ENCODE measurements at places on chromosomes 12 and 14. TPM values are rescaled to one million over a fixed set of nuclear protein-coding genes. Genes with fewer than 3 reads are reported as not detected.

GRCh38 chr14:75969126-75969525 is 12.7 kb downstream of the TGFB3 start:
- H3K4me3 ChIP-seq: no peak overlapping the region
- no peaks in the 10 kb centered on the region for H3K36me3 ChIP-seq
- no peak overlapping the region for H3K27ac ChIP-seq
- DNase-seq: no peak
- peaks cover 2% of the 10 kb centered on the region for H3K4me1 ChIP-seq

- H3K36me3 ChIP-seq: no peaks in the 10 kb centered on the region
- H3K27ac ChIP-seq: no peak overlapping the region
- H3K4me1 ChIP-seq: peaks cover 6% of the 10 kb centered on the region
- no peaks in the 10 kb centered on the region for H3K27me3 ChIP-seq
These were observed 278.5 kb downstream of the PRKD1 start for GRCh38 chr14:29649170-29649569.

DNA sequence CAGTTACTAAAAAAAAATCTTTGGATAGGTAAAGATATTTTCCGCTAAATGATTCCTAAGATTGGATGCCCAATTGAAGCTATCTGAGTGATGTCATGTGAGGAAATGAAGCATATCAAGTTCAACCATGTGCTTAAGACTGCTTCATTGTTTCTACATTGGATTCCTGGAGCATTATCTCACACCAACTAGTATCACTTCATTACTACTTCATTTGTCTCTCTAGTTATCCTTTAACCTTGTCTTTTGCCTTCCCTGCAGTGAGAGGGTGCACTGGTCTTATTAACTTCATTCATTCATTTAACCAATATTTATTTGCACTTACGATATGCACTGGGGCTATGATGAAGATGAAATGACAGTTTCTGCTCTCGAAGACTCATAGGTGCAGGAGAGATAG is 198.1 kb downstream of the SLC38A4 start:
- H3K4me1 ChIP-seq: no peaks in the 10 kb centered on the region
- no peak overlapping the region for H3K4me3 ChIP-seq
- H3K27ac ChIP-seq: no peak overlapping the region
- H3K36me3 ChIP-seq: no peaks in the 10 kb centered on the region
- H3K27me3 ChIP-seq: no peaks in the 10 kb centered on the region

DNA sequence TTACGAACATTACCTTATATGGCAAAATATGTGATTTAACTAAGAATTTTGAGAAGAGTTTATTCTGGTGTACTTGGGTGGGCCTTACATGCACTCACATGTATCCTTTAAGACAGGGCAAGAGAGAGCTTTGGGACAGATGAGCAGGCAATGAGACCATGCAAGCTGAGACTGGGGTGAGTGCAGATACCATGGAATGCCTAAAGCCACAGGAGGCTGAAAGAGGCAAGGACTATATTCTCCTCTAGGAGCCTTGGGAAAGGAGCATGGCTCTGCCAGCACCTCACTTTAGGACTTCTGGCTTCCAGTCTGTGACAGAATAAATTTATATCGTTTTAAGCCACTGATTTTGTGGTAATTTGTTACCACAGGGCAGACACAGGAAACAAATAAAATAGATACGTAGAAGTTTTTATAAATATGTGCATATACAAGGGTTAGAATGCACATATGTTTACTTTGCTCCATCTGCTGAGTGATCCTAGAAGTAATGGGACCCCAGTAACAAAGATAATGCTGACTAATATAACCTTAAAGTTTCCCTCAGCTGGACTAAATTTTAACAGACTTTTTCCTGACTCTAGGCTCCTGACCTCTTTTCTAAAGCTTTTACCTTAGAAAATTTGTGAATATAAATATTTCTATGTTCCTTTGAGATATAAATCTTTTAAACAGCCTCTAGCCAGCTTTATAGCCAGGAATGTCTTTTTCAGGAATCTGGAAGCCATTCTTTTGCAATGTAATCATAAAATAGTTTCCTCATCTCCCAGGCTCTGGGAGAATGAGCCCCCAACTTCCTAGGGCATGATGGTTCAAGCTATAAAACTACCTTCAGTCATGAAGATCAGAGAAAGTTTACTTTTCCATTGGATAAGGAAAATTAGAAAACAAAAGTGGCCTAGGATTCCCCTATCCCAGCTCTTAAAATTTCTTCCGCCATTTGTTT is 216.8 kb downstream of the PPFIA2 start:
- H3K27ac ChIP-seq: no peak overlapping the region
- no peak for DNase-seq
- H3K4me3 ChIP-seq: no peak overlapping the region
- H3K27me3 ChIP-seq: no peaks in the 10 kb centered on the region

DNA sequence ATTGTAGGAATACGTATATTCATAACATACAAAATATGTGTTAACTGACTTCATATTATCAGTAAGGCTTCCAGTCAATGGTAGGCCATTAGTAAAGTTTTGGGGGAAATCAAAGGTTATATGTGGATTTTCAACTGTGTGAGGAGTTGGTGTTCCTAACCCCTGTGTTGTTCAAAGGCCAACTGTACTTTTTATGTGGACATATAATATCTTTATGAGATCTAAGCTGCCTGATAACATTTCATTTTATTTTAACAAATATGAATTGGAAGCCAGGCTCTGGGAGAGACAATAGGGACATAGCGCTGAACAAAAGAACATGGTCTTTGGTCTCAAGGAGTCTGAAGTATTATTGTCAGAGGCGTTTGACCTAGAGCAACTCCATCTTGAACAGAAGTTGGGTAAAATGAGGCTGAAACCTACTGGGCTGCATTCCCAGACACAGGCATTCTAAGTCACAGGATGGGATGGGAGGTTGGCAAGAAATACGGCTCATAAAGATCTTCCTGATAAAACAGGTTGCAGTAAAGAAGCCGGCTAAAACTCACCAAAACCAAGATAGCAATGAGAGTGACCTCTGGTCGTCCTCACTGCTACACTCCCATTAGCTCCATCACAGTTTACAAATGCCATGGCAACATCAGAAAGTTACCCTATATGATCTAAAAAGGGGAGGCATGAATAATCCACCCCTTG is 147.2 kb downstream of the KSR2 start:
- no peaks in the 10 kb centered on the region for H3K36me3 ChIP-seq
- DNase-seq: no peak
- H3K27me3 ChIP-seq: no peaks in the 10 kb centered on the region
- H3K27ac ChIP-seq: no peak overlapping the region
- H3K4me3 ChIP-seq: no peak overlapping the region

DNA sequence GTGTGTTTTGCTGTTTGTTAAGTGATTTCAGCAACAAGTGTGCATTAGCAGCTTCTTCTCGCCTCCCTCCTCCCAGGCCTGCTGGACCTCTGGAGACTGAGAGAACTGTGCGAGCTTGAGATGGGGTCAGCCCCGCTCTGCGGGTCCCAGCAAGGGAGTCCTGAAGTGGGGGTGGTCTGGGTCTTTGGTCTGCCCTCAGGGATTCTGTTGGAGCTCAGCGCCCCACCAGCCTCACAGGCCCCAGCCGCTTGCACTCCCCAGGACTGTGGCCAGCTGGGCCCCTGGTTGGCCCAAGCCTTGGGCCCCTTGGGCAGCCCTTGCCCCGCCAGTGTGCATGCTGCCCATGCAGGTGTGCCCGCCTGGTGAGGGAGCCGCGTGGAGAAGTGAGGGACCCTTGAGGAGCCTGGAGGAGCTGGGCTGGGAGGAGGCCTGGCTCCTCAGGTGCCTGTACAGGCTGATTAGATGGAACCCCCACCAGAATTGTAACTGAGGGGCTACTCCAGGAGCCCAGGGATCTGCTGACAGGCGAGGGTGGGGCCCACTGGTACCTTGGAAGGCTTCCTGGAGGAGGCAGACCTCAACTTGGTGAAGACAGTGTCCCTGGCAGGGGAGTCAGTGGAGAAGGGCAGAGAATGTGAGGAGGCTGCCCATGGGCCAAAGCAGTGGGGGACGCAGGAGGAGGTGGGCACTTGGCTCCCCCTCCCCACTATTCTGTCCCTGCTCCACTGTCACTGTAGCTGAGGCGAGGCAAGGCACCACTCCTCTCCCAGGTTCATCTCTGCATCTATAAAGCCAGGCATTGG is 56.7 kb downstream of the BEGAIN start:
- peaks cover 12% of the 10 kb centered on the region for H3K4me1 ChIP-seq
- peak; percentile 14 for DNase-seq
- no peaks in the 10 kb centered on the region for H3K27me3 ChIP-seq
- no peak overlapping the region for H3K27ac ChIP-seq
- H3K36me3 ChIP-seq: no peaks in the 10 kb centered on the region

The FBLN5 gene
- total RNA-seq: 87.3 TPM
